ENCODE measurements at places on chromosomes 16 and 17. TPM values are rescaled to one million over a fixed set of nuclear protein-coding genes. Genes with fewer than 3 reads are reported as not detected.

- no peak for DNase-seq
These were observed 4.1 kb downstream of the EZH1 start for GRCh38 chr17:42740699-42741098.

GRCh38 chr17:67390006-67390645 is 13.0 kb downstream of the PITPNC1 start:
- peak; percentile 32 for DNase-seq

- no peak for DNase-seq
These were observed 26.6 kb downstream of the TPSD1 start for GRCh38 chr16:1282324-1282973.

DNA sequence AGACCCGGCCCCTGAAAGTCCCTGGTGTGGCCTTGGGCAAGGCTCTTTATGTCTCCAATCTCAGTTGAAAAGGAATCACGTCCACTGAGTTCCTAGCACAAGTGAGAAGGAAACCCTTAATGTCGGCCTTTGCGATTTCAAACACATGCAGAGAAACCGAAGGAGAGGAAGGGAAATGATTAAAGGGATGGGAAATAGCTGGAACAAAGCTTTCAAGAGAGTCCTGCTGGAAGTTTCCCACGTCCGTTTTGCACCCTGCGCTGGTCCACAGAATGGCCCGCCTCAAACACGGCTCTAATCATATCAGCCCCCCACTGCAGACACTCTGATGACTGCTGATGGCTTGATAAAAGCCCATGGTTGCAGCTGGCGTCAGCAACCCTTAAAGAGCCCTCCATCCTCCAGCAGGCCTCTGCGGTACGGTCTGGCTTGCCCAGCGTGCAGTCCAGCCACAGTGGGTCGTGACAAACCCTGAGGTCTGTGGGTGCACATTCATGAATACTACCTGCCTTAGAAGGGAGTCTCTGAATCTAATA is 765.5 kb upstream of the EEF2KMT start:
- no peak for DNase-seq

DNA sequence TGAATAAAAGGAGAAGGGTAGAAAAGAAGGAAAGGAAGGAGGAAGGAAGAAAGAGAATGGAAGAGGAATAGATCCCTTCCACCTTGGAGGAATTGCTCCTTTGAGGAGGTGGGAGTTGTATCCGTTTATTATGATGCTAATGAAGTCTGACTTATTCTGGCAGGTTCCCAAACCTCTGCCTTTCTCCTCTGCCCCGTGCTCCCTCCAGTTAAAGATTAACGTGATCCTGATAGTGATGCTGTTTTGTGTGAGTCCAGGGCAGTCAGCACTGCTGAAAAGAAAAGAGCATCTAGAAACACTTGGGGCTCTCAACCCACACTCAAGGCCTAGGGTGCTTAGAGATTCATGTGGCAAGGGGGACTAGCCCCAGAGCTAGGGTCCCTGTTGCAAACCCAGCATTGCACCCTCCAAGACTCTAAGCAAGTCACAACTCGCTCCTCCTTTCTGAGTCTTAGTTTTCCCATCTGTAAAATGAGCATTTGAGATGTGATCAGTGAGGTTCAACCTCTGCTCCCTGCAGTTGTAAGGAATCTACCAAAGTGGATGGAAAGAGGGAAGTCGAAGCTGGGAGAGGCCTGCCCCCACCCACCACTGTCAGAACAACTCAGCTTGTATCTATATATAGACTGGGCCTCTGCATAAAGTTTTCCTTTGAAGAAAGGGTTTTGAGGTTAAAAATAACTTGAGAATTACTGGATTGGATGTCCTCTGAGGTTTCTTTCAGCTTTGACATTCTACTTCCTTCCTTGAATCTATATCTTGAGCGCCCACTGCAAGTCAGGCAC is 46.9 kb upstream of the TMEM132E start:
- DNase-seq: no peak

DNA sequence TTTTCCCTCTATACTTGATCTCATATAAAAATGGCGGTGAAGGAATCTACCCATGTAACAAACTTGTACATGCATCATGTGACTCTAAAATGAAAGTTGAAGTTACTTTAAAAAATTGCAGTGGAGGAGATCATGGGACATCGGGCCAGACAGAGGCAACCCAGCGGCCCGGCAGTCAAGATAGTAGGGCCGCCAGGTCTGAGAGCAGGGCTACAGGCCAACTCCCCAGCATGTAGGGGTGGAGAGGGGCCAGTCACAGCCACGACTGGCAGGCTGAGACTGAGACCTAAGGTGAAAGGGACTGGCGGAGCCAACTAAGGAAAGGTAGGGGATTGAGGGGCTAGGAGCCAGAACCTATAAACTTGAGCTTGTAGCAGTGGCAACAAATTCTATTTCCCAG is 150.9 kb downstream of the MAP2K6 start:
- no peak for DNase-seq

DNA sequence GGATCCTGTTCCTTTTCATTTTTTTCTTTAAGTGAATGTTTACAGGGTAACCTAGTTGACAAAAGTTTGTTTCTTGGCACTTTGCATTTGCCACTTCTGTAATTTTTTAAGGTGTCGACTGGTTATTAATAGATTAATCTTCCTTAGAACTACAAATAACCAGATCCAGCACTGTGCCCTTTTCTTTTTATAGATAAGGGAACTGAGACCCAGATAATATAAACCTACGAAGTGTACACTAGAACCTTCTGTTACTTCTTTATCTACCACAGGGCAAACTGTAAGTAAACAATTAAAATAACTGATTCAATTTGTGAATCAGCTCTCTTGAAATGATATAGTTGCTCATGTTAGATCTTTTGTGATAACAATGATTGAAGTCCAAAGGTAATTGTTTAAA is 55.4 kb downstream of the NLK start:
- DNase-seq: no peak

- peak; percentile 46 for DNase-seq
These were observed 4.7 kb downstream of the COQ7 start for GRCh38 chr16:19071811-19072777.

DNA sequence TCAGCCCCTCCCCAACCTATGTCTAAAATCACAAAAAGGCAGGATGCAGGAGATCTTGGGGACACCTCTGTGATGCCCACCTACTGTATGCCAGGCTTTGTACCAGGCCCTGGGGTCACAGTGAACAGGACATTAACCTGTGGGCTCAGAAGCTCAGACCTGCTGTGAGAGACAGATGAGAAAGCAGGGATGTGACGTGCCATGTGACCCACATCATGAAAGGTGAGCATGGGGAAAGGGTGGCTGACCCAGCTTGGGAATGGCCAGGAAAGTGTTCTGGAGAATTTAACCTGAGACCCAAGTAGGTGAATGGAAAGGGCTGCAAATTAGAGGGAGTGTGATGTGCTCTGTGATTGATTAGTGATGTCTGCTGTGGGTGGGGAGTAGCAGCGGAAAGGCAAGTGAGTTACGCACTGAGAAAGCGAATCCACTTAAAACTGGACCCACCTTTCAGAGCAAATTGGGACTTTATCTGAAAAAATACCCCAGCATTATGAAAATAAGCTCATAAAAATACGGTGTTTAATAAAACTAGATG is 132.2 kb downstream of the IRF8 start:
- no peak for DNase-seq

- no peak for DNase-seq
These were observed 9.4 kb downstream of the CWC25 start for GRCh38 chr17:38815576-38816193.

MT1B gene
- not detected for total RNA-seq

- DNase-seq: no peak
These were observed 15.1 kb upstream of the PITPNM3 start for GRCh38 chr17:6571452-6571781.

- DNase-seq: no peak
These were observed 3.4 kb downstream of the FBXO39 start for GRCh38 chr17:6779411-6779810.

DNA sequence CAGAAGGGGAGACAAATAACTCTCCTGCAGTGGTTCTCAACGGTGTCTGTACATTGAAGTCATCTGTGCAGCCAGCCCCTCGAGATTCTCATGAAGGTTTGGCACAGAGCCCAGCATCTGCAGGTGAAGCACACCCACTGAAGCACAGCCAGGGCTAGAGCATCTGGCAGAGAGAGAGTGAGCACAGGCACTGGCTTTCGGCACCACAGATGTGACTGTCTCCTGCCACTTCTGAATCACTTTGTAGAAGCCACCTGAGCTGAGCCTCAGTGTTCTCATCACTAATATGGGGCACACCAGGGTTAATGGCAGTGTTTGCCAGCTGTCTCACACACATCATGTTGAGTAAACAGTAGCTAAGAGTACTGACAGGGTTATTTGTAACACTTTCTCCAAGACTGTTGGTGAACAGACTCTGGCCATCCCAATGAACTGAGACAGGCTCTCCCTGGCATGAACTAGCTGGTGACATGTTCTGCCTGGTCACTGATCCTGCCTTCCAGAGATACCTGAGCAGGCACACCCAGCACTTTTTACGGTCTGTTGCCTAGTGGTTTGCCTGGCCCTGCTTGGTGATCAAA is 10.9 kb downstream of the HSPB9 start:
- DNase-seq: no peak

KIF18B gene
- total RNA-seq: 2.5 TPM

CLEC10A gene
- 5.7 TPM for total RNA-seq

GRCh38 chr16:35639233-35640205 is 2180.1 kb downstream of the TP53TG3F start:
- no peak for DNase-seq

GRCh38 chr17:18079543-18079942 is 8.2 kb upstream of the DRG2 start:
- no peak for DNase-seq

GRCh38 chr17:1766382-1767135 is 4.7 kb downstream of the SERPINF1 start:
- no peak for DNase-seq
